ENCODE measurements at places on chromosomes 2 and 18.

- H3K27me3 ChIP-seq: no peaks in the 10 kb centered on the region
- H3K27ac ChIP-seq: no peak overlapping the region
- no peak overlapping the region for H3K4me3 ChIP-seq
- peaks cover 5% of the 10 kb centered on the region for H3K4me1 ChIP-seq
- no peak for DNase-seq
Measured at GRCh38 chr2:221458578-221458977, 113.5 kb downstream of the EPHA4 start.

GRCh38 chr18:78168526-78168925, 811.1 kb upstream of the SALL3 start:
- no peaks in the 10 kb centered on the region for H3K27me3 ChIP-seq
- no peaks in the 10 kb centered on the region for H3K36me3 ChIP-seq
- H3K4me3 ChIP-seq: no peak overlapping the region
- no peaks in the 10 kb centered on the region for H3K4me1 ChIP-seq
- no peak overlapping the region for H3K27ac ChIP-seq

GRCh38 chr2:201261471-201261870, 1.1 kb downstream of the CASP8 start:
- DNase-seq: no peak
- H3K27ac ChIP-seq: no peak overlapping the region
- no peak overlapping the region for H3K4me3 ChIP-seq
- no peaks in the 10 kb centered on the region for H3K27me3 ChIP-seq
- no peaks in the 10 kb centered on the region for H3K36me3 ChIP-seq
- H3K4me1 ChIP-seq: peaks cover 33% of the 10 kb centered on the region

GRCh38 chr2:66574701-66575624, 140.0 kb downstream of the MEIS1 start:
- H3K4me1 ChIP-seq: peaks cover 31% of the 10 kb centered on the region
- peak overlapping the region; percentile 75 for H3K4me3 ChIP-seq
- H3K27ac ChIP-seq: peak overlapping the region; percentile 84
- no peak for DNase-seq

All from chondrocyte (in vitro differentiated cells).